ENCODE measurements at places on chromosomes 13 and 19.
A peak's percentile ranks its signal among the peaks of the same experiment; 100 is the strongest.

- DNase-seq, result no peak
Observed at GRCh38 chr13:30373727-30374126, 48.6 kb upstream of the UBE2L5 start.

GRCh38 chr19:4748589-4748988, 24.9 kb upstream of the DPP9 start:
- DNase-seq, result no peak

DNA sequence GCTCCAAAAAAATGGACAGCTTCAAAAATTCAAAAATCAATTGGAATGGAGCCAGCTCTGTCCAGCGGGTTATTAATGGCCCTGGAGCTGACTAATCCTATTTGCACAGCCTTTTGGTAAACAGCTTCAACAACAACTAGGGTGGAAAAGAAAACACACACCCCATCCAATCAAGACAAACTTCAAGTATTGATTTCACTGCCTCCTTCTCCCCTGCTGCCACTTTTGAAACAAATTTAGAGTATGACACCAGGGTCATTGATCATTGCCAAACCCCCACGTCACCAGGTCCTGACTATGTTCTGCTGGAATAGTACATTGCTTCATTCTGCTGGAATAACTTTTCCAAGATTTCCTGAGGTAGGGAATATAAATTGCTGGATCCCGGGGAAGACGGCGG, 56.8 kb upstream of the GTF3A start:
- DNase-seq, result no peak

DNA sequence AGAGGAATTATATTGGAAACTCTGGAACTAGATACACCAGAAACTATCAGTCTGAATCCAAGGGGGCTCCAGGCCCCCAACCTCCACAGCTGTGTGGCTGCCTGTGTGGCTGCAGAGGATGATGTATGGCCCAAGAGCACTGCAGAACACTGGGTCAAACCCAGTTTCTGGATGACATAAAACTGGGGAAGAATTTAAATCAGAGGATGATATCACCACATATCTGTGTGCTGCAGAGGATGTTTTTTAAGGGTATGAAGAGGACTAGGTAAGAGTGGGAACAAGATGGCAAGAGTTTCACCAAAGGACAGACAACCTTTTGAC, 226.4 kb downstream of the SUCLA2 start:
- DNase-seq, result no peak

DNA sequence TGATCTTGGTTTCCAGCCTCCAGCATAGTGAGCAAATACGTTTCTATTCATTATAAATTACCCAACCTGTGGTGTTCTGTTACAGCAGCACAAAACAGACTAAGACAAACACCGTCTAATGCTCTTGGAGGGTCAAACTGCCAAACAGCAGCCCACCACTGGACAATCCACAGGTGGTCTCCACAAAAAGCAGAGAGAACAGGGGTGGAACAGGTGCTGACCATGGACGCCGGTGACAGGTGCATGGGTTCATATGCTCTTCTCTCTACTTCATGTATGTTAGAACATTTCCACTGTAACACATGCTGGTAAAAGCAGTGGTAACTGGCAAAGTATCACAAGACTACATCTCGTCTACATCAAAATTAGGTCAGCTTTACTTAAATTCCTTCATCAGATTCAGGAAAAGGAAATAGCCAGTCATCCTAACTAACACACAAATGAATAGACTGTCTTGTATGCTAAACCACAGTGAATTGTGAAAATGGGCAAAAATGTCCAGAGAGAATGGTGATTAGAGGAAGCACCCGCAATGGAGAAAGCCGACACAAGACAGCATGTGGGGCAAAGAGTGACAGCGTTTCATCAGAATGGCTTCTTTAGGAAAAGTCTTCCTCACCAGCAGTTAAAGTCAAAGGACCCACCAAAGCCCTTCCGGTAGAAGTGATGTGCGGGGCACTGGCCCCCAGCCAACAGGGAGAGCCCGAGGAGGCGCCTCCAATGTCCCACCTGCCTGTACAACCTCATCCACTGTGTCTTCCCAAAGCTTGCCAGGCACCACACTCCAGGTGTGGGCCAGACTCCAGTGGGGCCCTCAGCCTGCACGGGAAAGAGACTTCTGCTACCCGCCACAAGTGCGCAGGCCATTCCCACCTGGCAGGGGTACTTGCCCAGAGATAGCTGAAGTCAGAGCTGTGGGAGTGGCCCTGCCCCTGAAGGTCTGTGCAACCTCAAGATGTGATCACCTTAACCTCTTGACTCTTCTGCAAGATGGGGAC, 6.5 kb downstream of the CARS2 start:
- no peak for DNase-seq

DNA sequence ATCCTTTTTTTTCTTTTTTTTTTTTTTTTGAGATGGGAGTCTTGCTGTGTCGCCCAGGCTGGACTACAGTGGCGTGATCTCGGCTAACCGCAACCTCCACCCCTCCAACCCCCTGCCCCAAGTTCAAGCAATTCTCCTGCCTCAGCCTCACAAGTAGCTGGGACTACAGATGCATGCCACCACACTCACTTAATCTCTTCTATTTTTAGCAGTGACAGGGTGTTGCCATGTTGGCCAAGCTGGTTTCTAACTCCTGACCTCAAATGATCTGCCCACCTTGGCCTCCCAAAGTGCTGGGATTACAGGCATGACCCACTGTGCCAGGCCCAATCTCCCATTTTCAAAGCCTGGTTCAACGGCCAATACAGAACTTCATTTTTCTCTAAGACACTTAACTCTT, 9.1 kb downstream of the FOXO1 start:
- DNase-seq, result no peak

GRCh38 chr13:111866731-111867245, 200.2 kb upstream of the SOX1 start:
- DNase-seq, result no peak

DNA sequence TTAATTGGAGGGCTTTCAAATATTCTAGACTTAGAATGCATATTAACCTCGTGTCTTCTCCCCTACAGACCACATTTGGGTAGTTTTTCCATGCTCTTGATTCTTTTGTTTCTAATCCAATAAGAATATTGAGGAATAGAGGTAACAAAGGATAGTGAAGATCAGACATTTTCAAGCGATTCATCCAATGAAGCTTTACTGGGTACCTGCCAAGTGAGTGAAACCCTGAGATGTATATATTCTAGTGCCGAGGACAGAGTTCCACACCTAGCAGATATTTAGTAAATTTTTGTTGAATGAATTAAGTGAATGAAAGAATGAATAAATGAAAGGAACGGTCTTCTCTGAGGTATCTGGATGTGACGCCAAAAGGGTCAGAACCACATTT, 442 bp upstream of the RFC3 start:
- no peak for DNase-seq

- peak; percentile 60 for DNase-seq
Observed at GRCh38 chr13:49669735-49670309, 21.5 kb downstream of the EBPL start.

- DNase-seq, result no peak
Observed at GRCh38 chr13:25682276-25682675, 310.5 kb downstream of the ATP8A2 start.

DNA sequence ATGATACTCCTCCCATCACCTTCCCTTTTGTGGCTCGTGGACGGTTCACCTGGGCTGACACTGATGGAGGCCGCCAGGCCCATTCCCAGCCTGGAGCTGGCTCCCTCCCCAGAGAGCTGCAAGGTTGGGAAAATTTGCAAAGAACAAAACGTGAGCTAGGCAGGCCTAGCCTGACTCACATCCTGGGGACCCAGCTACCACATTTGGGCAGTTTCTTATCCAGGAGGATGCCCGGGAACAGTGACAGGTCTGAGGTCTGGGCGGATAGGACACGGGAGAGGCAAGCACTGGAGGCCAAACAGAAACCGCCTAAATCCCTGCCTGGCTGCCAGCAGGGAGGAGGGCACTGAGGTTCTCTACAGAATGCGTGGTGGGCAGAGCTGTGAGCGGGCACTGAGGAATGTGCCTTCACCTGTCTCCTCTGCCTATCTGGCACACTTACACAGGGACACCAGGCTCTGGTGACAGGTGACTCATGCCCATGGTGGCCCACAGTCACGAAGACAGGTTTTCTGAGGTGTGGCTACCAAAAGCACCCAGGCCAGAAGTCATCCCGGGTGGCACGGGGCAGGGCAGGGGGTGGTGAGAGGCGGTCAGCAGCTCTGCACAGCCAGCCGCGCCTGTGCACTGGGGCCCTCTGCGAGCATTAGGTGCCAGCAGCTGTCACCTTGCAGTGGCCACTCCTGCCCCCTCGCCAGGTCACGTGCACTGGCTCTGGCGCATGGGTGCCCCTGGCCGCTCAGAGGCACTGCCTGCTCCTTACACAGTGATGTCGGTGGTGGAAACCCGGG, 23.2 kb downstream of the SH3GL1 start:
- no peak for DNase-seq

DNA sequence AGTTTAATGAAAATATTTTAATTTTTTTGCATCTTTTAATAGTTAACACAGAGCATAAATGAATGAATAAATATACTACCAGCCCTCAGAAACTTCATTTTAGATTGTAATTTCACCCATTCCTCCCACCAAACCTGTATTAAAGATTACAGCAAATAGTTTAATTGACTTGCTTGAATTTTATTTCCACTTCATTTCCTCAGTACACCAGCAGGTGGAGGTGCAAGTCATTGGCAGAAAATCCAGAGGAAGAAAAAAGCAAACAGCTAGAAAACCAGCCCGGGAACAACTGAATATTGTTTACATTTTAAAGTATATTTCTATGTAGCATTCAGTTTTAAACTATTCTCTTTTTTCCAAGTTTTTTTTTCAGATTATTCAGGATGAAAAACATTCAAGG, 177.8 kb downstream of the OLFM4 start:
- DNase-seq, result peak; percentile 3

GRCh38 chr19:18269070-18269723, 5.1 kb downstream of the IQCN start:
- DNase-seq, result no peak

- DNase-seq, result no peak
Observed at GRCh38 chr19:43574424-43575155, 737 bp downstream of the XRCC1 start.

GRCh38 chr13:50518781-50519201, 324.7 kb downstream of the DLEU7 start:
- DNase-seq, result no peak

DNA sequence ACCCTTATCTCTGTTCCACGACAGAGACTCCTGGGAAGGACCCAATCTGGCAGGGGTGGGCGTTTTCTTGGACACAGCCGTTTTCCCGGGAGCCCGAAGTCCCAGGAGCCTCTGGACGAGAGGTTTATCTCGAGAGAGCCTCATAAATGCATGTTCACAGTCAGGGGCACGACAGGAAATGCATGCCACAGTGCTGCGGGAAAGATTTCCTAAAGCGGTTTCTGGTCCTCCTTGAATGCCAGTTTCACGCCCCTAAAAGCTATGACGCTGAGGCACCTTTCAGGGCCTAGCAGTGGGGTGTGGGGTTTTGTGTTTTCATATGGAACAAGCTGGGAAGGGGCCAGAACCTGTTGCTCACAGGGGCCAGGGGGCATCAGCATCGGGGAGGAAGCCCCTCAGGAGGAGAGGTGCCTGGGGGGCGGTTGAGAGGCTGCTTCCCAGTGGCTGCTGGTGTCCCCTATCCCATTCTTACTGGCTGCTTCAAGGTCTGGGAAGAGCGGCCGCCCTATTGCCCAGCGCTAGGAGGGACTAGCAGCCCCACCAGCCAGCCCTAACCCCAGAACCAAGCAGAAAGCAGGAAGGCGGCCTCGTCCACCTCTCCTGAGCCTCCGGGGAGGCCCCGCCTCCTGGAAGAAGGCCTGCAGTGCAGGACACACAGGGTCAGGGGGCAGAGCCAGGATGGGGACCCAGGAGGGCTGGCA, 157.0 kb downstream of the KDM4B start:
- DNase-seq, result no peak

GRCh38 chr19:37654118-37654517, 1.1 kb downstream of the ZFP30 start:
- peak; percentile 27 for DNase-seq

DNA sequence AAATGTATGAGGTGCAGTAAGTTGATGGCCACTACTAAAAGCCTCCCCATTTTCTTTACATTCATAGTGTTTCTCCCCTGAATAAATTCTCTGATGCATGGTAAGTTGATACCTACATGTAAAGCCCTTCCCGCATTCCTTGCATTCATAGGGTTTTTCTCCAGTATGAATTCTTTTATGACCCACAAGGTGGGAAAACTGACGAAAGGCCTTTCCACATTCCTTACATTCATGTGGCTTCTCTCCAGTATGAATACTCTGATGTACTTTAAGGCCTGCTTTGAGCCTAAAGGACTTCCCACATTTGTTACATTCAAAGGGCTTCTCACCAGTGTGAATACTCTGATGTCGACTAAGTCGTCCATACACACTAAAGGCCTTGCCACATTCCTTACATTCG, 20.5 kb downstream of the ZNF607 start:
- DNase-seq, result no peak

- no peak for DNase-seq
Observed at GRCh38 chr19:14112809-14113385, 4.7 kb downstream of the PRKACA start.

GRCh38 chr13:43159026-43159461, 135.7 kb downstream of the DNAJC15 start:
- DNase-seq, result no peak

GRCh38 chr13:47085346-47085745, 188.5 kb upstream of the HTR2A start:
- no peak for DNase-seq

GRCh38 chr19:46724468-46724867, 7.6 kb upstream of the PRKD2 start:
- DNase-seq, result no peak

DNA sequence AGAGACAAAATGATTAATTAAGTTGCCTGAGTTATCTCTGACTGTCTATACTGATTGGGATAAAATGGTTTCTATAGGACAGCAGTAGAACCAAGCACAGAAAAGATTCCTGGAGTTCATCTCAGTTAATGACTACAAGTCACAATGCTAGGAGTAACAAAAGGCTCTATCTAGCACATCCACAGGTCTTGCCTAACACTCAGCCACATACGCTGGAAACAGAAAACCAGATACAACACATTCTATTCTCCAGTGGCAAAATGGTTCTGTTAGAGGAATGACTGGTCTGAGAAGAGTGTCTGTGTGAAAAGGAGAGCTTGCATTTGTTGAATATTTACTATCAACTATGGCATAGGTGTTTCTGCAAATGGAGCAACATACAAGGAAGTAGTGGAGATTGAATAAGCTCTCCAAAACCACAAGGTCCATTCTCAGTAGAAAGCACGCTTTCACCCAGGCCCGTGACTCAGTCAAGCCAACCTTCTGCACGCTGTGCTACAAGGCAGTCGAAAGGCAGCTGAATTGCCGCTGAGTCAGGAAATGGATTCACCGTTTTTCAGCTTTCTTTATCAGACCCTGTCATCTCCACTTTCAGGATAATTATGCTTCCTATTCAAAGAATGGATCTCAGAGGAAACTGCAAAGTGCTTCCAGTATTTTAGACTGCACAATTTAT, 761.5 kb downstream of the EFNB2 start:
- DNase-seq, result no peak

All from hematopoietic multipotent progenitor cell treated with erythropoietin and hydrocortisone succinate and interleukin-3 and kit ligand, for 8 days (in vitro differentiated cells).